ENCODE measurements at places on chromosomes 1 and 21. TPM values are rescaled to one million over a fixed set of nuclear protein-coding genes. Genes with fewer than 3 reads are reported as not detected.

GRCh38 chr1:214997685-214998084 lies 84.9 kb upstream of the KCNK2 start:
- no peak for DNase-seq

The EPS8L3 gene
- not detected for polyA plus RNA-seq

The TINAGL1 gene
- polyA plus RNA-seq, result 21.1 TPM

The RBM15 gene
- 8.6 TPM for polyA plus RNA-seq

DNA sequence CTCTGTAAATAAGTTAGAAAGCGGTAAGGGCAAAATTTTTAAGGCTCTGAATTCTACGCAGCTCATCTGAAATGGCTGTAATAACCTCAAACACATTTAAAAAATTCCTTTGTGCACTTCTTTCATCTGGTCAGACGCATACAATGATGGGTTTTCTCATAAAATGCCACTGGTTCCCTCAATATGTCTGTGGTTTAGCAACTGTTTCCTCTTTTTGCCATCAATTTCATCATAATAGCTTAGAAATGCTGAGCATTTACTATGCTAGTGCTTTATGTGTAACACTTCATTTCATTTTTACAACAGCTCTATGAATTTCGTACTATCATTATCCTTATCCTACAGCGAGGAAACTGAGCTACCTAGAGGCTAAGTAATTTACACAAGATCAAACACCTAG lies 35.3 kb upstream of the DMRTA2 start:
- no peak for DNase-seq

- DNase-seq, result no peak
Measured at GRCh38 chr1:17661546-17662157, 93.5 kb upstream of the ACTL8 start.

GRCh38 chr1:183251101-183251958 lies 65.3 kb downstream of the LAMC2 start:
- no peak for DNase-seq
